Pancreas (tissue), 10 donors: ENCODE measurements at places on chromosomes 4 and X. TPM values are rescaled to one million over a fixed set of nuclear protein-coding genes. Genes with fewer than 3 reads are reported as not detected.

CSAG1 gene
- not detected for polyA plus RNA-seq

SHROOM4 gene
- polyA plus RNA-seq = 1.3 TPM

RASGEF1B gene
- polyA plus RNA-seq = 2.9 TPM

HSFX4 gene
- polyA plus RNA-seq = not detected

SULT1B1 gene
- 0.08 TPM for polyA plus RNA-seq

CCNA2 gene
- polyA plus RNA-seq = 0.72 TPM

NPY1R gene
- polyA plus RNA-seq = 34.0 TPM

ARL9 gene
- 0.26 TPM for polyA plus RNA-seq

BDH2 gene
- 24.9 TPM for polyA plus RNA-seq

FHIP1A gene
- polyA plus RNA-seq = 4.3 TPM

IL21 gene
- polyA plus RNA-seq = not detected

IQSEC2 gene
- 10.2 TPM for polyA plus RNA-seq

PCDH10 gene
- 0.11 TPM for polyA plus RNA-seq

SSX3 gene
- not detected for polyA plus RNA-seq

HTR2C gene
- polyA plus RNA-seq = not detected

FRMPD3 gene
- 1.1 TPM for polyA plus RNA-seq

FRMD7 gene
- 0.02 TPM for polyA plus RNA-seq

SHROOM3 gene
- 6.2 TPM for polyA plus RNA-seq

FGF16 gene
- polyA plus RNA-seq = not detected

KLB gene
- 1.1 TPM for polyA plus RNA-seq

TMPRSS11B gene
- 0.07 TPM for polyA plus RNA-seq

ASB9 gene
- 5.7 TPM for polyA plus RNA-seq

NLRP2B gene
- polyA plus RNA-seq = 0.02 TPM

RAB41 gene
- polyA plus RNA-seq = not detected

STARD8 gene
- polyA plus RNA-seq = 2.9 TPM

LRIT3 gene
- polyA plus RNA-seq = 0.27 TPM

SHISA3 gene
- polyA plus RNA-seq = 0.07 TPM

CT45A3 gene
- polyA plus RNA-seq = not detected

ERVMER34-1 gene
- polyA plus RNA-seq = 0.14 TPM

ASB5 gene
- 0.38 TPM for polyA plus RNA-seq

AWAT2 gene
- not detected for polyA plus RNA-seq

MAP9 gene
- polyA plus RNA-seq = 2.7 TPM

PPP1R2C gene
- polyA plus RNA-seq = not detected

MAGEB2 gene
- polyA plus RNA-seq = not detected

KCND1 gene
- polyA plus RNA-seq = 0.84 TPM

ADGRA3 gene
- 15.6 TPM for polyA plus RNA-seq

UCHL1 gene
- polyA plus RNA-seq = 50.8 TPM

LPAR4 gene
- polyA plus RNA-seq = 0.35 TPM

RXFP1 gene
- polyA plus RNA-seq = 0.47 TPM

TLR10 gene
- 0.08 TPM for polyA plus RNA-seq

HAUS7 gene
- polyA plus RNA-seq = 37.6 TPM

MAGEA2B gene
- not detected for polyA plus RNA-seq

TCEAL6 gene
- polyA plus RNA-seq = 0.49 TPM
